ENCODE measurements at places on chromosomes 5 and 9.

- no peak for DNase-seq
These were observed 297.4 kb downstream of the ENC1 start for GRCh38 chr5:74342948-74343682.

- DNase-seq, result no peak
These were observed 19.1 kb downstream of the GALNT10 start for GRCh38 chr5:154209591-154210081.

DNA sequence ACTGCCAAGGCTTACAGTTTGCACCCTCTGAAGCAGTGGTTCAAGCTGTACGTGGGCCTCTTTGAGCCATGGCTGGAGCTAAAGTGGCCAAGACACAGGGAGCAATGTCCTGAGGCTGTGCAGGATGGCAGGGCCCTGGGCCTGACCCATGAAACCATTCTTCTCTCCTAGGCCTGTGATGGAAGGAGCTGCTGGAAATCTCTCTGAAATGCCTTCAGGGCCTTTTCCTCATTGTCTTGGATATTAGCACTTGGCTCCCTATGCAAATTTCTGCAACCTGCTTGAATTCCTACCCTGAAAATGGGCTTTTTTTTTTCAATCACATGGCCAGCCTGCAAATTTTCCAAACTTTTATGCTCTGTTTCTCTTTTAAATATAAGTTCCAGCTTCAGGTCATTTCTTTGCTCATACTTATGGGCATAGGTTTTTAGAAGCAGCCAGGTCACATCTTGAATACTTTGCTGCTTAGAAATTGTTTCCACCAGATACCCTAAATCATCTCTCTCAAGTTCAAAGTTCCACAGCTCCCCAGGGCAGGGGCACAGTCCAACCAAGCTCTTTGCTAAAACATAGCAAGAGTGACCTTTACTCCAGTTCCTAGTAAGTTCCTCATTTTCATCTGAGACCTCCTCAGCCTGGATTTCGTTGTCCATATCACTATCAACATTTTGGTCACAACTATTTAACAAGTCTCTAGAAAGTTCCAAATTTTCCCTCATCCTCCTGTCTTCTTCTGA, 138.3 kb downstream of the OSTF1 start:
- DNase-seq, result no peak

DNA sequence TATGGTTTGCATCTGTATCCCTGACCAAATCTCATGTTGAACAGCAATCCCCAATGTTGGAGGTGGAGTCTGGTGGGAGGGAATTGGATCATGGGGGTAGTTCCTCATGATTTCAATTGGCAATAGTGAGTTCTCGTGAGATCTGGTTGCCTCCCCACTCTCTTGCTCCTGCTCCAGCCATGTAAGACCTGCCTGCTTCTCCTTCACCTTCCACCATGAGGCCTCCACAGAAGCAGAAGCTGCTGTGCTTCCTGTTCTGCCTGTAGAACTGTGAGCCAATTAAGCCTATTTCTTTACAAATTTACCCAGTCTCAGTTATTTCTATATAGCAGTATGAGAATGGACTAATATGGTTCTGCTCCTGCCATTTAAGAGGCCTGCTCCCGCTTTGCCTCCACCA, 32.9 kb downstream of the SCAI start:
- no peak for DNase-seq

DNA sequence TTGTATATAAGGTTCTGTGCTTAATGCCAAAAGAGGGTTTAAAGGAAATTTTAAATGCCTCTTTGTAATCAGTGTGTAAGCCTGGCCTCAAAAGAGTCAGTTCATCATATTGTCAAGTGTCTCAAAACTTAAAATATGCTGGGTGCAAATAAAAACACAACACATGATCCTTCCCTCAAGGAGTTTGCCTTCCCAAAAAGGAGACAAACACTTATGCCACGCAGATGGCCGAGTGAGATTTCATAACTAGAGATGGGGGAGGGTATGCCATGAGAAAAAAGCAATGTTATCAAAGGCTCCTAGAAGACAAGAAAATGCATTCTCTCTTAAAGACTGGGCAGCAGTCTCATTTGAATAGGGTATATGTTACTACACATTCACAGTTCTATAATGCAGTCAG, 55.2 kb downstream of the FBXO38 start:
- DNase-seq, result no peak

DNA sequence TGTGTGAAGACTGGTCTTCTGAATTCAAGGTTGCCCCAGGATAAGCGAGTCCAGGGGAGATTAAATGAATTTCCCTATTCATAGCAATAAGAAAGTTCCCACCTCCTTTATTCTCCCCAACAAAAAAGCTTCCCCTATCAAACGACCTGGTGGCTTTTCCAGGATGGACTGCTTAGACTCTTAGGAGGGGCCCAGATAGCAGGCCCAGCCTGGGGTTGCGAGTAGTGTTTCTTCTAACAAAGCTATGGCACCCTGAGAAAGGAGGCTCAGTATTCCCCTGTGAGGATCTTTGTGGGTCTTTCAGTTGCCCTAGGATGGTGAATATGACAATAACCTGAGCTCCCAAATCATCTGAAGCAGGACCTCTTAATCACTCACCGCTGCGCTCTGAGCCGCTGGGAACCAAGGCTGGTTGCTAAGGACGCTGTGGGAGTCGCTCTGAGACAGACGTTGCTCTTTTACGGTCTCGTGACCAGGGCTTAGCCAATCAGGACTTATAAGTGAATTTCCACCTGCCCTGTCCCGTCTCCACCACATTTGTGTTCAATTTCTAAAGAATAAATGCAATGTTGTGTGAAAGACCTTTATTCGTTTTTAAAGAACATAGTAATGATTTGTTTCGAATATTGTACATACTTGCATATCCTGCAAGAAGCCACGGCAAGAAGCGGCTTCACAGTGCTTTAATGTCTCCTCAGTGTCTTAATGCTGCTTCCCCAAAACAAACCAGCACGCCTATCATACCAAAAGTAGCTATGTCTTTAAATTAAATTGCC, at the start of gene TMEM232:
TMEM232 (minus strand) TSS at position 423 of the 776 bp plus-strand sequence. CDS start 59,319 bp downstream, outside the sequence.
- DNase-seq, result no peak

DNA sequence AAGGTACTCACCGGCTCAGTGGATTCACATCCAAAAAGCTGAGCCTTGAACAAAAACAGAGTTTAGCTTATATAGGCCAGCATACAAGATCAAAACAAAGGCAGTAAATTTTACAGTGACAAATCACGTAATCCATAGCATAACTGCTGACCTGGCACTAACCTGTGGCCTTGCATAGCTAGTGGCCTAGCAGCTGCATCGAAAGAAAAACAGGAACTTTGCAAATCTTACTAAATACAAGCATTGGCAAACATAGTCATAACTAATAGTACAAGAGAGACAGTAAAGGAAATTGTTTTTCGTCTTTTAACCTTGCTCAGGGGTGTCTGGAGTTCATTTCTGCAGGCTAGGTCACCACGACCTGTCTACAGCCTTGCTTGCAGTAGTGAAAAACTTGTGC, 4.8 kb downstream of the HSDL2 start:
- no peak for DNase-seq

DNA sequence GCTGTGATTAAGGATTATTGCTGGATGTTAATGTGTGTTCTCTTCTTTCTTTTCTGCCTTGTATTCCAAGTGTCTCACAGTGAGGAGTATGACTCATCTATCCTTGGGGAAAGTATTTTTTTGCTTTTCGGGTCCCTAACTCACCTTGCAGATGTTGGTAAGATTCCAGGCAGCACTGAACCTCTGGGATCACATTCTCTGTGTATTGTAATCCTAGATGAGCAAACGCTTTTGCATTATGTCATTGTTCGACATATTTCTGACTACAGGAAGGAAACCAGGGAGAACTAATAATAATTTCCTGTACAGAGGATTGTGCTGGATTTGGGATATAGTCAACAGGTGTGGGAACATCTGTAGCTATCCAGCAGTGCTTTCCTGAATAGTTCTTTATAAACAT, 246.1 kb upstream of the TUT7 start:
- no peak for DNase-seq

GRCh38 chr9:15282567-15283285, 24.3 kb downstream of the TTC39B start:
- DNase-seq, result no peak

DNA sequence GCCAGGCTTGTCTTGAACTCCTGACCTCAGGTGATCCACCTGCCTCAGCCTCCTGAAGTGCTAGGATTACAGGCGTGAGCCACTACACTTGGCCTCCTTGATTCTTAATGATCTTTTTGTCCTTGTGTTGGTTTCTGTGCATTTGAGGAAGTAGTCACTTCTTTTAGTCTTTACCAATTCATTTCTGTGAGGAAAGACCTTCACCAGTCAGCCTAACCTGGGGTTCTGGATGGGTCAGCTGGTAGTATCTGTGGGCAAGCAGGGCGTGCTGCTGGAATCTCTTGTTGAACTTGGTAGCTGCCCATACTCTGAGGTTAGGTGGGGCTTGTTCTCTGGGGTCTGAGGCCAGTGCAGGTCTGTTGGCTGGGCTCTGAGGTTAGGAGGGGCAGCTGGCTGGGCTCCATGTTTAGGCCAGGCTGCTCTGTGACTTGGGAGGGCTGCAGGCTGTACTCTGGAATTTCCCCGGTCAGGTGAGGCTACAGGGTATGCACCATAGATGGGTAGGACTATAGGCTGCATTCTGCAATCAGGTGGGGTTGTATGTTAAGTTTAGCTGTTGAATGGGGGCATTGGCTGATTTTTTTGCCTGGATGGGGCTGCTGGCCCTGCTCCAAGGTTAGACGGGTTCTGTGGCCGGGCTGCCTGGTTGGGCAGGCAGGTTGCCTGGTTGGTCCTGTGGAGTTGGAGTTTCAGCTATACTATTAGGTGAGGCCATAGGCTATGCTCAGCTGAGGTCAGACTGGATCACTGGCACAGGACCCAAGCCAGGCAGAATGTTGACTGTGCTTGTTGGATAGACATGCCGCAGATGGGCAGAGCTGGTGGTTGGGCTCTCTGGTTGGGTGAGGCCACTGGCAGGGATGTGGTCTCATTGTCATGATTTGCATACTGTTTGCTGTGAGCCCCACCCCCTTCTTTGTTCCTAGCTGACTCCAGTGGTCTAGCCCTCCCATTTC, 19.2 kb downstream of the UBAP1 start:
- no peak for DNase-seq

GRCh38 chr5:179158556-179158955, 98.4 kb downstream of the ZNF354C start:
- no peak for DNase-seq

DNA sequence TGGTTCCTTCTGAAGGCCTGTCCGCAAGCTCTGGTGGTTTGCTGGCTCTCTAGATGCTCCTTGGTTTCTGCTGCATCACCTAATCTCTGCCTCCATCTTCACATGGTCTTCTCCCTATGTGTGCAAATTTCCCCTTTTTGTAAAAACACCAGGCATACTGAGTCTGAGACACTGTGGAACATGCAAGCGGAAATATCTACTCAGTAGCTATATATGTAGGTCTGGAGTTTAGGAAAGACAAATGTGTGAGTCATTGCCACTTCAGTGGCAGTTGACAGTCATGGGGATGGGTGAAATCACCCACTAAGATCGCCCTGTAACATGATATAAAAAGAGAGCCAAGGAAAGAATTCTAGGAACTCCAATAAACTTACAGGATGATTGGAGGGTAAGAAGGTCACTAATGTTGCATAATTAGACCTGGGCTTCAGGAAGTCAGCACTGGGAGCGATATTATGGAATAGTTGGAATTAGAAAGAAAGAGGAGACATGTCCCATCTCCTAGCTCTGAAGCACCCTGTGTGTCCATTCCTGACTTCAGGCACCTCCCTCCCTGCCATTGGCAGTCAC, 22.7 kb upstream of the UBLCP1 start:
- no peak for DNase-seq

DNA sequence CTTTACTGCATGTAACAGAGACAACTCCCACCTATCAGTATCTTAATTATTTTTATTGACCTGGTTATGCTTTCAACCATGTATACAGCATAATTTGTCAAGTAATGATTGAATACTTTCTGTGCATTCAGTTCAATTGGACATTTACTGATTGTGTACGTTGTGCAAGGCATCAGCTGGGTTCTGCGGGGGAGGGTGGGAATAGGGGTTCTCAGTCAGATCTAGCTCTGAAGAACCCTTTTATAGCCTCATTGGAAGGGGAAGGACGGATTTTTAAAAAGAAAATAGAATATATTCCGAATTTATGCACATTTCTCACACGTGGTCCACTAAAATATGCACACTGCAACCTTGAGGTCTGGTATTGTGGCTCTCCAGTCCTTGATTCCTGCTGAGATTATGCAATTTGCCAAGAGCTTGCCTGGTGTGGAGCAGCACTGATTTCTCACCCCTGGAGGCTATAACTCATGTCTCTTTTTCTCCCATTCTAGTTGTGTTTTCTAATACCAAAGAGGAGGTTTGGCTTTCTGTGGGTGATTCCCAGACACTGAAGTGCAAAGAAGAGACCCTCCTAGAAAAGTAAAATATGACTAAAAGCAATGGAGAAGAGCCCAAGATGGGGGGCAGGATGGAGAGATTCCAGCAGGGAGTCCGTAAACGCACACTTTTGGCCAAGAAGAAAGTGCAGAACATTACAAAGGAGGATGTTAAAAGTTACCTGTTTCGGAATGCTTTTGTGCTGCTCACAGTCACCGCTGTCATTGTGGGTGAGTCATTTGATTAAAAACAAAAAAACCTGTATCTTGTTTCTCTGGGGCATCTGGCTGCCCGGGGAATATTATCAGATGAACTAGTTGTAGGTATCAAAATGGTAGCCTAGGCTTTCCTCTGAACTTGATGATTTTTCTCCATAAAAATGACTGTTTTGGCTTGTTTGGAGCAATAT, 1.7 kb downstream of the SLC1A3 start:
- DNase-seq, result no peak

GRCh38 chr9:68523367-68523936, 17.2 kb downstream of the TMEM252 start:
- DNase-seq, result no peak

DNA sequence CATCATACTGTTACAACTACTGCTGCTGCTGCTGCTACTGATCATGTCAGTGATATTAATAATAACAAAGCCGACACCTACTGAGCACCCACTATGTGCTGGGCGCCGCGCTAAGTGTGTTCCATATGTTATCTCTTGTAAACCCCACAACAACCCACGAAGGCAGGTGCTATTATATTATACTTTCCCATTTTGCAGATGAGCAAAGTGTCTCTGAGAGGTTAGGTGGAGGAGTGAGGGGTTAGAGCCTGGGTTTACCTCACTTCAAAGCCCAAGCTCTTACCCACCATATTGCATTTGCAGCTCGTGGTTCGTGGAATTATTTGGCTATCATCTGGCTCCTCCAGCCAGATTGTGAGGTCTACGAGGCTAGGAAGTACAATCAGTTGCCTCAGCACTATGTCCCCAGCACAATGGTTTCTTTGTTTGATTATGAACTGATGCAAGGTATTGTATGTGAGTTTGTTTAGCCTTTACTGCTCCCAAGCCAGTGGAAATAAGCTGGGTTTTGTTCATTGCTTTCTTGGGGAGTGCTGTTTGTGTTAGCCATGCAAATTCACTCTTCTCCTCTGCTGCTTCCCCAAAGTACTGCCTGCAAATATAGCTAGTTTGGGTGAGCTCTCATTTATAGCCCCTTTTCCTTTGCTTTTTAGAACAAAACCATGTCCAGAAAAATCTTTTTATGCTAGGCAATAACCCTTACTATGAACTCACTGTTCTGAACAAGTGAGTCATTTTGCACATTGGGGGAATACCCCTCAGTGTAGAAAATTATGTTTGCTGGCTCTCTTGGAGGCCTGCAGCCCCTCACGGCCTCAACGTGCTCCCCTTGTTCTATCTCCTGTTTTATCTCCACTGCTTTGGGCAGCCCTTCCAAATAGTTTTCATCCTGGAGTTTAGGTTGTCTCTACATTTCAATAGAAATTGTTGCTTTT, 47.9 kb downstream of the ALG2 start:
- DNase-seq, result no peak

GRCh38 chr9:108078375-108078774, 588.8 kb upstream of the KLF4 start:
- DNase-seq, result no peak

- DNase-seq, result no peak
These were observed 132.4 kb downstream of the NPR3 start for GRCh38 chr5:32843531-32843895.

GRCh38 chr9:2015581-2016407, 647 bp downstream of the SMARCA2 start:
- DNase-seq, result no peak

All from CMK (cell line).